ENCODE measurements at places on chromosomes 2 and 18.

GRCh38 chr2:16773080-16773713, 107.6 kb upstream of the CYRIA start:
- DNase-seq, result no peak

DNA sequence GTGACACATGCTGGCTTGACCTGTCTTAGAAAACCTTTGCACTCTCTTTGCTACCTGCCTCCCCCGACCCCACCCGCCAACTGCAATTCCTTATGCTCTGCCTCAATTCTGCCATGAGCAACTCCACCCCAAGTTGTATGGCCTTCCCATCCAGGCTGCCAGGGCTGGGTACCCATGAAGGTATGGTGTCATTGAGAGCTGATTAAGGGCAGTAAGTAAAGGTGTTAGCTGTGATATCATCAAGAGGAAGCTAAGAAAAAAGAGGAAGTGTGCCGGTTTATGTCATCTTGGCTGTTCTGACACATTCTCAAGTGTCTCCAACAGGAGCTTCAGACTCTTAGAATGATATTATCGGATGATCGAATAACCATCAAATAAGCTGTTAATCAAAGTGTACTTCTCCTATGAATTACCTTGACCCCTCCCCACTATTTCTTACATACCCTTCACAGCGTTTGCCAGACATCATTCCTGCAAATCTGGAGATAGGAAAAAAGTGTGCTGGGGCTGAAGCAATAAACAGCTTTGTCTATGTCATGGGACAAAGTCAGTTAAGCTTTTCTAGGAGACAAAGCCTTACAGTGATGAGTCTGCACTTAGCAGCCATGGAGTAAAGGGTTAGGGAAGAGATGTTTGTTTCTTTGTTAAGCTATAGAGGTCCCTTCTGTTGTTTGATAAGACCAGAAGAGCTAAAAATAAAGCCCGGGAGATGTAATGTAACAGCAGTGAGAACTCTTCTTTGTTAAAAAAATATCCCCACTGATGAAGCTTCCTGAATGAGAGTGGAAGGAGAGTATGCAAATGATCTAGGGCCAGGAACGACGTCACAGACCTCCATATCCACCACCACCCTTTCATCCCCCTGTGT, 40.4 kb upstream of the SMAD2 start:
- no peak for DNase-seq

DNA sequence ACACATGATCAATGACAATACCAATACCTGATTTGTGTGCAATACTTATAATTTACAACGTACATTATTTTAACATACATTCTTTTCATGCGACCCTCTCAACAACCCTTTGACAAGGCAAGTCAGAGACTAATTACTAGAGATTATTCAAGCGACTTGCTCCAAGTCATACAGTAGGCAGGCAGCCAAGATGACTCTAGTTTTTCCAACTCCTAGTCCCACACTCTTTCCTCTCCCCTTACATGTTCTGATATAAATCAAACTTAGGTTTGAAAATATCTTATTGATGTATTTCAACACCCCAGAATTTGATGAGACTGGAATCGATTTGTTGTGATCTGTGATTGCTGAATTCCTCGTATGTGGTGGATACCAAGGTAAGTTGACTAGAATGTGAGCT, 8.0 kb upstream of the CYP27C1 start:
- no peak for DNase-seq

DNA sequence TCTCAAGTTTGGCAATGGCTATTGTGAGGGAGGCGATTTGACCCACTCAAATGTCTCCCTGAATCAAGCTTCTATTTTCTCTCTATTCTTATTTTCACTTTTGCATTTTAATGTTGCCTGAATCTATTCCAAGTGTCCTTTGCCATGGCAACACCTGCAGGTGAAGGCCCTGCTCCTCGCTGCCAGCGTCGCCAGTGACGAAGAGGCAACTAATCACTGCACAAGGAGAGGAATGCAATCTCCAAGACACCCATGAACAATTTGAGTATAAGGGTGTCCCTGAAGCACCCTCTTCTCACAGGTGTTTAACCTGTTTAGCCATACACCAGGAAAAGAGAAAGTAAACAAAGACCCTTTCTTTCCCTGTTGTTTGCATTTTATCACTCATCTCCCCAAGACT, 165.6 kb upstream of the VRK2 start:
- DNase-seq, result no peak

- no peak for DNase-seq
These were observed 649.9 kb upstream of the NRXN1 start for GRCh38 chr2:51681854-51682253.

GRCh38 chr2:207045531-207045930, 106.2 kb downstream of the CPO start:
- DNase-seq, result no peak

GRCh38 chr2:171167352-171167997, 6.8 kb upstream of the TLK1 start:
- DNase-seq, result no peak

DNA sequence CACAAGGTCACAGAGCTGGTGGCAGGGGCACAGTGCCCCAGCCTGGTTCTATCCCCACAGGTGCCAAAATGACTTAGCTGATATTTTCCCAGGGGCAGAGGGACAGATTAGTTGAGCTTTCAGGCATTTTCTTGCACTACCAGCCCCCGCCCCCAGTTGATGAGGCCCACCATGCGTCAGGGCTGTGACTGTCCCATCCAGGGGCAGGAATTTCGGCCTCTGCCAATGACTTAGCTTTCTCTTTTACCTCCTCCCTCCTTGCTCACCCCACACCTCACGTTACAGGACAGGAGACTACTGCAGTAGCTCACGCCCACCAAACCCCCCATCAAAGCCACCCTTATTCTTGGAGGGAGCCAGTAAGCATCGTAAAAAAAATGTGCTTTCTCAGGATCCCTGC, 31.5 kb downstream of the MRO start:
- no peak for DNase-seq

- no peak for DNase-seq
These were observed 8.4 kb downstream of the TMEM247 start for GRCh38 chr2:46487667-46488335.

DNA sequence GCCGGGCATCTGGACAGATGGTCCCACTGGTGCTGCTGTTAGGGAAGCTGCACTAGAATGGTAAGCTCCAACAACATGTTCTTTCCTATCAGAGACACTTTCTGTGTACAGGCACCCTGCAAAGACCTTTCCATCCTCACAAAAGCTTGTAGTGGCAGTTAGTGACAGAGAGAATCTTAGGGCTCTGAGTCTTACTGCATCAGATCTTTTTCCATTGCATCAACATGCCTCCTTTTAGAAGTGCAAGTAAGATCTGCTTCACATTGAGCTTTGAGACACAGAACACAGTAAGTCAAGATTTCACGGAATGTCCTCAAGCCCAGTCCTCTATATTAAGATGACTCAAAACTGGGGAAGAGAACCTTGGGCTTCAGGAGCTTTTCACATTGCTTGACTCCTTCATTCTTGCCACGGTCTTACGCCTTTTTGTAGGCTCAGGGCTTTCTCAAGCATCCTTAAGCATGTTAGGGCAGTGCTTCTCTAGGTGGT, 52.6 kb downstream of the ARL4C start:
- no peak for DNase-seq
